B cell (primary cell): ENCODE measurements at places on chromosomes 6 and 20.

GRCh38 chr6:96532399-96532798 is 10.8 kb downstream of the UFL1 start:
- DNase-seq: peak; percentile 24

DNA sequence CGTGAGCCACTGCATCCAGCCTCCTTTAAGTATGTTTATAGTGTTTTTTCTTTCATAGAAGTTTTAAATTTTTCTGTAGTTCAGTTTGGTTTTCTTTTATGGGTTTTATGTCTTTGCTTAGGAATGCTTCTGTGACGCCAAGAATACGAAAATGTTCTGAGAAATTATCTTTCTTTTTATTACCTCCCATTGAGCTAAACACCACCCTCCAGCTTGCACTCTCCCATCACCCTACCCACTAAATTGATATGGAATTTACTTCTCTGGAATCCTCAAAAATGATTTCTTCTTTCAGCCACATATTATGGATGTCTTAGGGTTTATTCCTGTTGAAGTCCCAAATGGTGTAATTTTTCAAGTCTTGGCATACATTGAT is 38.1 kb downstream of the JARID2 start:
- DNase-seq: no peak

DNA sequence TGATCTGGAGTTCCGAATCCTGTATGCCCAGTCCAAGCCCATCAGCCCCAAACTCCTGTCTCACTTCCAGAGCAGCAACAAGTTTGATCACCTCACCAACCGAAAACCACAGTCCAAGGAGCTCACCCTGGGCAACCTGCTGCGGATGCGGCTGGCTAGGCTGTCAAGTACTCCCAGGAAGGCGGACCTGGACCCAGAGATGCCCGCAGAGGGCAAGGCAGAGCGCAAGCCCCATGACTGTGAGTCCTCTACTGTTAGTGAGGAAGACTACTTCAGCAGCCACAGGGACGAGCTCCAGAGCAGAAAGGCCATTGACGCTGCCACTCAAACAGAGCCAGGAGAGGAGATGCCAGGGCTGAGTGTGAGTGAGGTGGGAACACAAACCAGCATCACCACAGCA is 10.5 kb upstream of the DHX35 start:
- DNase-seq: no peak

- DNase-seq: no peak
Observed at GRCh38 chr20:35791821-35792220, 20.0 kb downstream of the PHF20 start.

DNA sequence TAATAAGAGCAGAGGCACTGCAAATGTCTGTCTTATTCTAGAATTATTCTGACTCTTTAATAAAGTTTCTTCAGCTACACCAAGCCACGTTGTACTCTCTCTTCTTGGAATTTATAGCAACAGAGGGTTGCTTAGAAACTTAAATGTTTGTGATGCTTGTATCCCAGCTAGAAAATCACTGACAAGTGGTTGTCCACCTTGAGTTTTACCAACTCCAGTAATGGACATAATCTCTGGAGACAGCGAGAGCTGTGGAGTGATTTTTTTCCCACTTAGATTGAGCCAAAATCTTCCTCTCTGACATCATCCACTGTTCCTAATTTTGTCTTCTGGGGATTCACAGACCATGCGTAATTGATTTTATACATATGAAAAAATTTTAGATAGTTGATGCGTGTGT is 8.0 kb downstream of the ECT2L start:
- DNase-seq: no peak

DNA sequence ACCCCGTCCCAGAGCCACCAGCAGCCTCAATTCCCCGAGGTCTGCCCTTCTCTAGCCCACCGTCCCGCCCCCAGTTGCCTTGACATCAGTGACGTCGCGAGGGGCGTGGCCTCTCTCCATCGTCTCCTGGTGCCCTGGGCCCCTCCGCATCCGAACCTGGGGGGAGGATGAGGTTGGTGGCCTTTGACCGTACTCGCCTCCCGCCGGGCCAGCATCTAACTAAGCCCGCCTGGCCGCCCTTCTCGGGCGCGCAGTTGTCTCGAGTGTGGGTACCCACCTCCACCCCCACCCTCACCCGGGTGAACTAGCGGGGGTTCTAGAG is 5.5 kb upstream of the ARMC12 start:
- DNase-seq: peak; percentile 96

DNA sequence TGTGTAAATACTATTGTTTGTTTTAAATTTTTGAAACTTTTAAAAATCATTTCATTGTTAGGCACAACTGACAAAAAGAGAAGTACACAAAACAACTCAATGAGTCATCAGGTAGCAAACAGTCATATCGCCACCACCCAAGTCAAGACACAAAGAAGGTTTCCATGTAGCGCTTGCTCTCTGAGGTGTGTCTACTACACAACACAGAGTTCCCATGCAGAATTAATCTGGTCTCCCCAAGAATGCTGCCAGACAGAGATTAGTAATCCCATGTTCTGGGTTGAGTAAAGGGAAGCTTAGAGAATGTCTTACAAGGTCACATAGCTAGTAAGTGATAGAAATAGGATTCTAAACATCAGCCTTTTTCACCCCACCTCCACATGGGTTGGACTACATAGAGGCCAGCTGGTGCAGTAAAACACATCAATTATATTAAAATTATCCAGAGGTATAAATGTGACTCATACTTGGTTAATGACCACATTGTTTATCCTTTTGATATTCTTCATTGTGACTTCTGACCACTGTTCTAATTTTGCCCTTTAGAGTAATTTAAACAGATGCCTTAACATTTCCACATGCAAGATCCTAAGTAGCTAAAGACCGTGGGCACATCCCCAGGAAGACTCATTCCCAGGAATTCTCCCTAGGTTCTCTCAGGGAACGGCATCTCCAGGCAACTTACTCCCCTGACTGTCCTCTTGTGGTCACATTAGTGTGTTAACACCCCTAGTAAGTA is 413.5 kb downstream of the PRKN start:
- DNase-seq: no peak

DNA sequence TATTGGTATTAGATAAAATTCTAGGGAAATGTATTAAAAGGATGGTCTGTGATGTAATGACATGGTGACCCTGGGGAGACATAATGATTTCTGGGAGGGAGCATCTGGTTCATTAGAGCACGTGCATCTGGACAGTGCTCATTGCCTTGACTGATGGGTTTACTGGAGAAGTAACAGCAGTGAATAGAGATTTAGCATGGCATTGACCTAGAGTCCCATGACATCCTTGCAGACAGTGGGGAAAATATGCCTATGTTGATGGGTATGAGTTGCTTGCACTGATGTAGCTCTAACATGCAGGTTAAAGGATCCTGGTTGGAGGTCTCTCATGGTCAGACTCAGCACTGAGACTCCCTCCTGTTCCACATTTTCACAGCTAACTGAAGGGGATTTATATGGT is 164.1 kb upstream of the OLIG3 start:
- DNase-seq: no peak

DNA sequence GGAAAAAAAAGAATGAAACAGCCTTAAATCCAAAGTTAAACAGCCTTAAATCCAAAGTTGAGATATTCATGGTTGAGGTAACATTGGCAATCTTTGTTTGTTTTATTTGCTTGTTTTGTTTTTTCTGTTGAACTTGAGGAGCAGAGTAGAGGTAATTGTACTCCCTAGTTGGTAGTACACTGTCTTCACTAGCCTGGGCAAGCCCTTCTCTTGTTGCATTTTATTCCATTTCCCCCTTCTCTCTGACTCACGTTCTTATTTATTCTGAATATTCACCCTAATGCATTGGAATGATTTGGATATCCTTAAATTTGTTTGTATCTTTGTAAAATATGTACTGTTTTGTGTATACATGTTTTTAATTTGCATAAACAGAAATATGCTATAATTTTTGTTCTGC is 397.6 kb downstream of the CDC5L start:
- no peak for DNase-seq

- no peak for DNase-seq
Observed at GRCh38 chr20:61460261-61461052, 208.4 kb downstream of the CDH4 start.

DNA sequence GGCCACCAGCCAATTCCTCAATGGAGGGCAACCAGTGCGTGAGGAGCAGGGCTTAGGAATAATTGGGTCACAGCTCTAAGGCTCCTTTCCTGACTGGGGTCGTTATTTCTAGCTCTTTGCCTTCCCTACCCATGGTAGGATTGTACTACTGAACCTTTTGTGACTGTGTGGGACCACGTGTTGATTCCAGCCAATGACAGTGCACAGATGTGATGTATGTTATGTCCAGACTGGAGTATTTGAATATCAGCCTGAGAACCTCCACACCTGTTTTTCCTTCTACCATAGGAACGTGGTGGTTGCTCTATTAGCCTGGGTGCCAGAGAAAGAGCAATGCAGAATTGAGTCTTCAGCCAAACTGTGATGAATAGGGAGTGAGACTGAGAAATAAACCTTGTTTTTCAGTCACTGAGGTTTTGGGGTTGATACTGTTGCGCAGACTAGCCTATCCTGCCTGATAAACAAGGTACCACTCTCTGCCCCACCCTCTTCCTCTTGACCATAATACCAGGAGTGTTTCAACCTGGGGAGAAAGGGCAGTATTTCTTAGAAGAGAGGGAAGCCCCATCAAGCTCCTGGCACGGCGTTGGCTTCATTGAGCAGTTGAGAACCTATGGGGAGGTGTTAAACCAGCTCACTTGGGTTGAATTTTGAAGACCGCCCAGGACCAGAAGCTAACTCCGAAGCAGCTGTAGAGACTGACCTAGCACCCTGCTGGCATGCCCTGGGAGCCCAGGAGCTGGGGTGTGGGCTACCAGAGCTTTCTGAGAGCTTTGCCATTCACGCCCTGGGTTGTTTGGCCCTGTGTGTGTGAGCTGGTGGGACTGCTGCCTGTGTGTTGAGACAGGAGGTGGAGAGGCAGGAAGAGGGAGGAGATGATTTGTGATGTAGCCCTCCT is 105.5 kb upstream of the BACH2 start:
- no peak for DNase-seq

DNA sequence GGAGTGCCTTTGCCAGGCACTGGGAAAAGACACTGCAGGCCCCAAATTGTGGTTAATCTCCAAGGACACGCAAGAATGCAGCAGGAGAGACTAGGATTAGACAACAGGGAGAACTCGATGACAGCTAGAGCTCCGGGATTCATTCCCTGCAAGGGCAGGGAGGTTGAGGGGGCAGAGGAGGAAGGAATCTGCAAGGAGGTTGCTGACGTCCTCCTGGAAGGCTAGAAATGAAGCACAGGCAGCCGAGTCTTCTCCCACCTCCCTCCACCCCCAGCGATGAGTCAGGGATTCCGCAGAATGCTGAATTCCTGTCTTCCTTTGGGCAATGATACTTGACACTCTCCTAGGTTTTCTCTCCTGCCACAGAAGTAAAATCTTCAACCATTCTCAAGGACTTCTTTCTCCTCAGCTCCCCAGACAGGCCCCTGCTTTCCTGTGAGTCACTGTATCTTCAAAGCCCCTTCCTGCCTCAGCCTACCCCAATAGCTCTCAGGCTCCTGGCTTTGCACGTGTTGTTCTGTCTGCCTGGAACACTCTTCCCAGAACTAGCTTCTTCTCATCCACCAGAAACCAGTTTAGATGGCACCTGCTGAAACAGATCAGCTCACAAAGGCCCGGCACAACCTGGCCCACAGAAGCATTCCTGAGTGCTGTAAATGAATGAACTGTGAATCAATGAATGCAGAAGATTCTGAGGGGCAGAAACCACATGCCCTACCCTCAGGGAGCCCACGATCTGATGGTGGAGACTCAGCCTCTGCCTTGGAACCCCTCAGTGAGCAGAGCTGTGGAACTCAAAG is 85.6 kb downstream of the MRPL14 start:
- no peak for DNase-seq

DNA sequence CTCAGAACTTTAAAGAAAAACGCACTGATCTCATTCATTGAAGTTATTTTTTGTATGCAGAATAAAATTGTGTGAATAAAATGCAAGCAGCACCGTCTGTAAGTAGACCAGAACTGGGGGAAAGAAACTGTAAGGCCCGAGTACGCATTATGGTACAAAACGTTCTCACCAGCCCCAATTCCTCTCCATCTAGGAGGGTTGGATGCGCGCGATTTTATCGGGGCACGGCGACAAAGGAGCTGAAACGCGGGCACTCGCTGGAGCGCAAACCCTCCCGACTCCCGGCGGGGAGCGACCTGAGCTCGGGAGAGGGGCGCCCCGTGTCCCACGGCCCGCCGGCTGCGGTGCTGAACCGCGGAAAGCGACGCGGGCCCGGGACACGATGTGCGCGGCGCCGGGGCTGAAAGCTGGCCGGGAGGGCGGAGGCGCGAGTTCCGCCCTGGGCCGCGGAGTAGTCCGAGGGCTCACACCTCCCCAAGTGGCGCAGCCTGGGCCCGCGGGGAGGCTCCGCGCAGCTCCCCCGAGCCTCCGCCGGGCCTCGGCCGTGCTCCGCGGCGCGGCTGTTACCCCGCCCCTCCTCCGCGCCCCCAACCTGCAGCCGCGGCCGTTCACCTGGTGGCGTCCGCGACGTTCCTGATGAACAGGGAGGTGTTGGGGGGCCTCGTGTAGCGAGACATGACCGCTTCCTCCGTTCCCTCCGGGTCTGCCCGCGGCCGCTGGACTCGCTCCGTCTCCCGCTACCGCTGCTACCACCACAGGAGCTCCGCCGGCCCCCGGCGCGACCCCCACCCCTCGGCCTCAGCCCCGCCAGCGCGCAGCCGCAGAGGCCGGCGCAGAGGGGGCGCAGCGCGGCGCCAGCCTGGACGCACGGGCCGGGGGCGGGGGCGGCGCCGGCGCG is at the start of gene SRSF12:
SRSF12 (minus strand) TSS at position 861 of the 898 bp plus-strand sequence; CDS start at position 677, 184 bp downstream.
- DNase-seq: peak; percentile 57

DNA sequence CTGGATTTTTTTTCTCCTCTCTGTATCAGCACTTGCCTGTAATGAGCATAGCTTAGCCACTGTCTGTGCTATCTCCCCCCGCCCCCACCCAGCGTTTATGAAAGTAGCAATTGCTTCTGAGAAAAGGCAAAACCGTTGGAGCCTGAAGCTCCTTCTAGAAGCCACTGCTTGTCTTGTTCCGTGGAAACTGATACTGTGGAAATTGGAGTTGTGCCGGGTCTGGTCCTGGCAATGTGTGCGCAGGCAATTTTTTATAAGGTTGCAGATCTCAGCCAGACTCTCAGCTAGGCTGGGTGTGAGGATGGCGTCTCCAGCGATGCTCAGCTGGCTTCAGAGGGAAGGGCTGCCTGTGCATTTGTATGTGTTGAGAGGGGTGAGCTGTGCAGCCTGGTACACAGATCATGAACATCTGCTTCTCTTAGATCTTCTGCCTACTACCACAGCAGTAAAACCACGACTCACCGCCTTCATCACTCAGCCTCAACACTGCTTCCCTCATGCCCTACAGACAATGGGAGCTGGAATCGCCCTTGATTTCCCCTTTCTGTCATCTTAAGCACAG is 72.4 kb upstream of the GTSF1L start:
- no peak for DNase-seq

- no peak for DNase-seq
Observed at GRCh38 chr20:35627121-35627520, 11.5 kb downstream of the SPAG4 start.

DNA sequence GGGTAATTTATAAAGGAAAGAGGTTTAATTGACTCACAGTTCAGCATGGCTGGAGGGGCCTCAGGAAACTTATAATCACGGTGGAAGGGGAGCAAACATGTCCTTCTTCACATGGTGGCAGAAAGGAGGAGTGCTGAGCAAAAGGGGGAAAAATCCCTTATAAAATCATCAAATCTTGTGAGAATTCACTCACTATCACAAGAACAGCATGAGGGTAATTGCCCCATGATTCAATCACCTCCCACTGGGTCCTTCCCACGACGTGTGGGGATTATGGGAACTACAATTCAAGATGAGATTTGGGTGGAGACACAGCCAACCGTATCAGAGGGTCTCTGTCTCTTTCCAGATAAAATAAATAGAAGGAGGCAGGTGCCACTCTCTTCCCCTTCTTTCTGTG is 48.7 kb downstream of the TNFAIP3 start:
- DNase-seq: no peak

- DNase-seq: no peak
Observed at GRCh38 chr6:63245909-63246308, 34.6 kb downstream of the FKBP1C start.
